ENCODE measurements at places on chromosomes 16 and 17. TPM values are rescaled to one million over a fixed set of nuclear protein-coding genes. Genes with fewer than 3 reads are reported as not detected.
A peak's percentile ranks its signal among the peaks of the same experiment; 100 is the strongest.

The KRT20 gene
- total RNA-seq, result not detected

The KRT25 gene
- not detected for total RNA-seq

The NXN gene
- total RNA-seq, result 0.65 TPM

The PER1 gene
- 26.9 TPM for total RNA-seq

The DRC7 gene
- total RNA-seq, result not detected

- H3K4me3 ChIP-seq, result no peak overlapping the region
- H3K27ac ChIP-seq, result no peak overlapping the region
- peaks cover 24% of the 10 kb centered on the region for H3K27me3 ChIP-seq
- no peak for DNase-seq
- H3K4me1 ChIP-seq, result peaks cover 10% of the 10 kb centered on the region
These were observed 1.0 kb downstream of the MYO15B start for GRCh38 chr17:75588596-75589011.

- no peaks in the 10 kb centered on the region for H3K36me3 ChIP-seq
- no peaks in the 10 kb centered on the region for H3K27me3 ChIP-seq
- H3K27ac ChIP-seq, result no peak overlapping the region
- no peak for DNase-seq
- no peak overlapping the region for H3K4me3 ChIP-seq
These were observed 16.8 kb upstream of the ATF7IP2 start for GRCh38 chr16:10368969-10369551.

GRCh38 chr17:83151442-83152226 is 72.2 kb downstream of the METRNL start:
- H3K27ac ChIP-seq, result no peak overlapping the region
- H3K27me3 ChIP-seq, result peaks cover 11% of the 10 kb centered on the region
- H3K36me3 ChIP-seq, result no peaks in the 10 kb centered on the region
- peaks cover 21% of the 10 kb centered on the region for H3K4me1 ChIP-seq
- H3K4me3 ChIP-seq, result no peak overlapping the region

- no peak overlapping the region for H3K27ac ChIP-seq
- H3K4me1 ChIP-seq, result no peaks in the 10 kb centered on the region
- no peaks in the 10 kb centered on the region for H3K36me3 ChIP-seq
- H3K27me3 ChIP-seq, result peaks cover 27% of the 10 kb centered on the region
- H3K4me3 ChIP-seq, result no peak overlapping the region
These were observed 2.1 kb downstream of the ADGRG3 start for GRCh38 chr16:57670196-57670595.

- no peaks in the 10 kb centered on the region for H3K4me1 ChIP-seq
- H3K4me3 ChIP-seq, result no peak overlapping the region
These were observed 240.6 kb upstream of the ZFHX3 start for GRCh38 chr16:73288520-73288919.

GRCh38 chr17:40345994-40346764 is 18.4 kb downstream of the GJD3 start:
- H3K4me3 ChIP-seq, result no peak overlapping the region
- H3K4me1 ChIP-seq, result peaks cover 72% of the 10 kb centered on the region
- peak overlapping the region; percentile 71 for H3K27ac ChIP-seq
- H3K27me3 ChIP-seq, result no peaks in the 10 kb centered on the region
- H3K36me3 ChIP-seq, result peaks cover 28% of the 10 kb centered on the region

DNA sequence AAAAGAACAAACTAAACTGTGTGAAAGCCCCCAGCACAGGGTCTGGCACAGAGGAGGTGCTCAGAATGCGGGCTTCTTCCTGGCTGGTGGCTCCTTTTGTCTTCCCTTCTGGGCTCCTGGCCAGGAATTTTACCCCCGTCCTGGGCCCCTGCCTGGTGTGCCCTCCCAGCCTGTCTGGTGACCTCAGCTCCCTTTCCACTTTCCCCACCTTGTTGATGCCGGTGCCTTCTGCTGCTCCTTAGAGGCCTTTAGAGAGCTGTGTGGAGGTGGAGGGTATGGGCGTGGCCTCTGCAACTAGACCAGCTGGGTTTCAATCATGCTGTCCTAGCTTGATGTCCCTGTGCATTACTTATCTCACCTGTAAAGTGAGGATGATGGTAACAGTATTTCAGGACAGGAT is 16.8 kb downstream of the PIRT start:
- no peaks in the 10 kb centered on the region for H3K4me1 ChIP-seq
- H3K4me3 ChIP-seq, result no peak overlapping the region
- H3K36me3 ChIP-seq, result no peaks in the 10 kb centered on the region
- DNase-seq, result no peak

GRCh38 chr17:72569148-72569946 is 448.5 kb downstream of the SOX9 start:
- peaks cover 12% of the 10 kb centered on the region for H3K4me1 ChIP-seq
- H3K27me3 ChIP-seq, result peaks cover 7% of the 10 kb centered on the region
- peak overlapping the region; percentile 60 for H3K27ac ChIP-seq
- no peaks in the 10 kb centered on the region for H3K36me3 ChIP-seq
- no peak for DNase-seq

DNA sequence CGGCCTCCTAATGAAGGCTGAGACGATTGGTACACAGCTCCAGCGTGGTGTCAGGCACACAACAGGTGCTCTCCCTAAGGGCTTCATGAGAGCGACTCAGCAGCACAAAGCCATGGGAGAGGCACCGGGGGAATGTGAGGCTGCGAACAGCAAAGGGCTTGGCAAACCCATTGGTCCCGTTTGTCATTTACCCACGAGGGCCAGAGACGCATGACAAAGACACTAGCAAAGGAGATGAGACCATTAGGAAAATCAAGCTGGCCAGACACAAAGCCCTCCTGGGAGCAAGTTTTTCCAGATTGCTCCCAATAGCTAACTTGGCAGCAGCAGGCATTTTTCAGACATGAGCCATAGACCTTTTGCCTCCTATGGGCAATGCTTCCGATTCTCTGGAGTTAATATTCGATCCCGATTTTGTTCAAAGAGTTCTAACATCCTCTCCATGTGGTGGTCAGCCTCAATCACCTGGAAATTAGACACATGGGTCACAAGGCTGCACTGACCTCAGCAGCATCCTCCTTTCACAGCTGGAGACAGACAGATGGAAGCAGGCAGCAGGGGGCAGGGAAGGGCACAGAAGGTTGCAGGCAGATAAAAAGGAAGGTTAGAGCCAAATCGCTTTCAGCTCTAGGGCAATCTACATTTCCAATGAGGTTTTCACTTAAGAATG is 38.2 kb downstream of the TK2 start:
- H3K36me3 ChIP-seq, result no peaks in the 10 kb centered on the region
- H3K27me3 ChIP-seq, result no peaks in the 10 kb centered on the region
- H3K4me3 ChIP-seq, result no peak overlapping the region
- no peak overlapping the region for H3K27ac ChIP-seq
- DNase-seq, result no peak

All from activated CD4-positive, alpha-beta T cell treated with anti-CD3 and anti-CD28 coated beads, Interleukin-2, amount 10 ng/mL, durations not matched to agents 7 days and 5 days (primary cell).